GOT3 (cell line): ENCODE measurements at places on chromosomes 3 and 15.

DNA sequence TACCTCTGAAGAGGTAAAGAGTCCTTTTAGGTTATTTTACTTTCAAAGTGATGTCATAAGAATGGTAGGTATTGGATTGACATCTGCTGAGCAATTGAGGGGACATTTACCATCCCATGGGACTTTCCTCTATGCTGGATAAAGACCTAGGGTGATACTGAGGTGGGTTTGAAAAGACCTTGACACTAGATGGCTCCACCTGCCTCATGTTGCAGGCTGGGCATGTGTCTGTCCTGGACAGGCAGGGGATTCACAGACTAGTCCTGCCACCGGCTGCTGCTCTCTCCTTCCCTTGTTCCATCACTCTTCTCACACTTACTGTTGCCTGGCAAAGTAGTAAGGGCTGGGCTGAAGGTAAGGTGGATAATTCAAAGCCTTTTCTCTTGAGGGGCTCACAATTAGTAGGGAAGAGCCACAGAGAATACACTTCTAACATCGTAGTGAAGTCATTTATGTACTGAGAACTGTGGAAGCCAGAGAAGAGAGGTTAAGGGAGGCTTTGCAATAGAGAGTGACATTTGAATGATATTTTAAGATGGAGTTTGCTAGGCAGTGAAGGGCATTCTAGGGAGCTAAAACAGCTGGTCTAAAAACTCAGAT lies 27.7 kb downstream of the TRAK1 start:
- no peak for DNase-seq

DNA sequence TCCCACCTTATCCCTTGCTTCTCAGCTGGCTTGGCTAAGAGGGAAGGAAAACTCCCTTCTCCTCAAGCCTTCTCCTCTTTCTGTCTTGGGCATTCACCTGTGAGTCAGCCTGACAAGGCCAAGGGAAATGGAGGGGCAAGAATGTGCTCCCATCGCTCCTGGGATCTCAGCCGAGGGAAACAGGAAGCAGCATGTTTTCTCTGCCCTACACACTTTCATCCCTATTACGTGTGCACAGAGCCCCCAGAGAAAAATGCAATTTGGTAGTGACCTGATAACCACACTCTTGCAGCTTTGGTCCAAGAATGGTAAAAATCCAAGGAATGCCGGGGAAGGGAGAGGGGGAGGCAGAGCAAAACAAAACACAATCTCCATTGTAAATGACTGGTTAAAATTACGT lies 32.9 kb upstream of the MTMR10 start:
- DNase-seq: no peak

DNA sequence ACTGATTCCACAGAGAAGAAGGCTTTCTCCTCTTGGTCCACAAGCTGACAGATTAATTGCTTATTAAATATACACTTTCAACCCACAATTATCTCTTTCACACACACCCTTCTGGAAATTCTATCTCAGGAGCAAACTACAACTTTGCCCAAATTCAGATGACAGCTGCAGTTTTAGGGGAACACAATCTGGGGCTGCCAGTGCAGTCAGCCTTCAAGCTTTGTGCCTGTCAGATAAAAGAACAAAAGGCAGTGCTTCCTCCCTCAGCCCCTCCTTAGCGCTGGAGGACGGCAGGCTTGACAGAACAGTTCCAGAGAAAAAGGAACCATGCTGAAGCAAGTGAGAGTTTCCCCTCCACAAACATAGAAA lies 99.6 kb downstream of the TMCC1 start:
- DNase-seq: no peak

DNA sequence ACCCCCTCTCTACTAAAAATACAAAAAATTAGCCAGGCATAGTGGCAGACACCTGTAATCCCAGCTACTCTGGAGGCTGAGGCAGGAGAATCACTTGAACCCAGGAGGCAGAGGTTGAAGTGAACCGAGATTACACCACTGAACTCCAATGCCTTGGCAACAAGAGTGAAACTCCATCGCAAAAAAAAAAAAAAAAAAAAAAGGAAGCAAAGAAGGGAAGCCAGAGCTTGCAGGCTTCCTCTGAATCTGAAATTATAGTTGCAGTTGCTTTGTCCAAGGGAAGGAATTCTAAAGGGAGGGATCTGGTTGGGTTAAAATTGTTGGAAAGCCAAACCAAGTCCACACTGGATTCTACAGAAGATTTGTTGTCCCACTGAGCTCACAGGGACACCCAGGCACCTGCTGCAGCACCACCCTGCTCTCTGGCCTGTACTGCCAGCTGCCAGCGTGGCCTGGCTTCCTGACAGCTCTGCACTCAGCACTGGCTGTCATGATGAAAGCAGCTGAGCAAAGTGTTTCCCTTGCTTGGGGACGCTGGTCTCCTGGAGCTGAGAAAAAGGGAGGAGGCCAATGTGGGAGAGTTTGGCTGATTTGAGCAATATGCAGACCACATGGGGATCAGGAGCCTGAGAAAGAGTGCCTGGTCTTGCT lies 88.8 kb upstream of the HES1 start:
- DNase-seq: no peak

DNA sequence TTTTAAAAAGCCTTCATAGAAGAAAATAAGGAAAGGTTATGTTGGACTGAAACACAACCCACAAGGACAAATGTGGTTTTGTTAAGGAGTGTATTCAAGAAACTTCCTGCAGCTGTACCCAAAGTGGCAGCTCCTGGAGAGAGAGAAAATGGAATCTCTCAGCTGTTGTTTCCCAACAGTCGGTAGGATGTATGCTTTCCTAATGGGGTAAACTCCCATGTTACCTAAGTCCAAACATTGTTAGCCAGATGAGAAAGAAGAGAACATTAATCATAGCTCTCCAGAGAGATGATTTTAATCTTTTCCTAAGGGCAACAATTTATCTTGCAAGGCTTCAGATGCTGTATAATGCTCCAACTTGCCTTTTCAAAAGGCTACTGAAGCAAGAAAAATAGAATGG lies 22.6 kb upstream of the TEX9 start:
- no peak for DNase-seq

GRCh38 chr3:195227871-195228270 lies 43.1 kb downstream of the XXYLT1 start:
- no peak for DNase-seq

- DNase-seq: no peak
Measured at GRCh38 chr3:110248666-110249065, 823.0 kb upstream of the NECTIN3 start.

GRCh38 chr3:71759401-71759800 lies 5.7 kb downstream of the GPR27 start:
- no peak for DNase-seq

GRCh38 chr3:114307832-114308231 lies 14.0 kb downstream of the TIGIT start:
- no peak for DNase-seq

- no peak for DNase-seq
Measured at GRCh38 chr3:7195934-7196333, 335.0 kb downstream of the GRM7 start.

- DNase-seq: no peak
Measured at GRCh38 chr3:20478436-20478835, 292.4 kb upstream of the SGO1 start.

GRCh38 chr3:5090197-5090596 lies 31.9 kb upstream of the ARL8B start:
- no peak for DNase-seq

- DNase-seq: no peak
Measured at GRCh38 chr15:40016224-40016865, 22.6 kb downstream of the SRP14 start.

- no peak for DNase-seq
Measured at GRCh38 chr3:79405183-79405582, 362.6 kb downstream of the ROBO1 start.

DNA sequence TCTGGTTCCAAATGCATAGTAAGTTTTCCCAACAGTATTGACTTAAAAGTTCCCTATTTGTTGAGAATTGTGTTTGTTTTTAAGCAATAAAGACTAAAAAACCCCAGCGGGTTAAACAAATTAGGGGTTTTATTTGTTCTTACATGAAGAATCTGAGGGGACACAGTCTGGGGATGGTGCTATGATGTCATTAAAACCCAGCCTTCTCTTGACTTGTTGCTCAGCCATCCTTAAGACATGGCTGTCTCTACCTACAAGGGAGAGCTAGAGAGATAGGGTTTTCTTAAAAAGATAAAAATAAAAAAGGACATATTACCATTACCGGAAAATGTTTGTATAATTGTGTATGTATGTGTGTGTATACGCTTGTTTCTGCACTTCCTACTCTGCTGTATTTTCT lies 11.7 kb upstream of the ARL14 start:
- DNase-seq: no peak

DNA sequence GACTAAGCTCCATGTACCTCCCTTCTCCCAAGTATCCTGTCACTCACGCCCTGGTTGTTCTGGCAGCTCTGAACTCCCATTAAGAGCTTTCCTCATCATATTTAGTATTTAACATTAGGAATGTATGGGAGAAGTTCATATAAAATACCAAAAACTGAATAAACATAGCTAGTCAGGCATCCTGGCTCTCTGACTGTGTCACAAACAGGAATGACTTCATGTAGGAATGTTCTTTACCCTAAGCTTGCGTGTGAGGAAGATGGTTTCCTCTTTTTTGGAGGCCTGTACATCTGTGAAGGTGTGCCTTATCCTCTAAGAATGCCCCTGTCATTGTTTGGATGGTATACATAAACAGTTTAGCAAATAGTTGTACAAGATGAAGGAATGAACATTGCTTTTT lies 38.6 kb downstream of the SEMA6D start:
- no peak for DNase-seq

GRCh38 chr3:129461022-129461421 lies 21.0 kb downstream of the IFT122 start:
- DNase-seq: no peak

GRCh38 chr3:47250309-47251060 lies 32.1 kb downstream of the KIF9 start:
- no peak for DNase-seq

GRCh38 chr3:24060055-24060454 lies 115.0 kb downstream of the NR1D2 start:
- DNase-seq: no peak

- DNase-seq: no peak
Measured at GRCh38 chr3:14552041-14552648, 12.0 kb upstream of the GRIP2 start.

- no peak for DNase-seq
Measured at GRCh38 chr15:70243686-70244540, 146.2 kb upstream of the TLE3 start.

GRCh38 chr15:50053055-50053856 lies 65.8 kb downstream of the ATP8B4 start:
- no peak for DNase-seq

DNA sequence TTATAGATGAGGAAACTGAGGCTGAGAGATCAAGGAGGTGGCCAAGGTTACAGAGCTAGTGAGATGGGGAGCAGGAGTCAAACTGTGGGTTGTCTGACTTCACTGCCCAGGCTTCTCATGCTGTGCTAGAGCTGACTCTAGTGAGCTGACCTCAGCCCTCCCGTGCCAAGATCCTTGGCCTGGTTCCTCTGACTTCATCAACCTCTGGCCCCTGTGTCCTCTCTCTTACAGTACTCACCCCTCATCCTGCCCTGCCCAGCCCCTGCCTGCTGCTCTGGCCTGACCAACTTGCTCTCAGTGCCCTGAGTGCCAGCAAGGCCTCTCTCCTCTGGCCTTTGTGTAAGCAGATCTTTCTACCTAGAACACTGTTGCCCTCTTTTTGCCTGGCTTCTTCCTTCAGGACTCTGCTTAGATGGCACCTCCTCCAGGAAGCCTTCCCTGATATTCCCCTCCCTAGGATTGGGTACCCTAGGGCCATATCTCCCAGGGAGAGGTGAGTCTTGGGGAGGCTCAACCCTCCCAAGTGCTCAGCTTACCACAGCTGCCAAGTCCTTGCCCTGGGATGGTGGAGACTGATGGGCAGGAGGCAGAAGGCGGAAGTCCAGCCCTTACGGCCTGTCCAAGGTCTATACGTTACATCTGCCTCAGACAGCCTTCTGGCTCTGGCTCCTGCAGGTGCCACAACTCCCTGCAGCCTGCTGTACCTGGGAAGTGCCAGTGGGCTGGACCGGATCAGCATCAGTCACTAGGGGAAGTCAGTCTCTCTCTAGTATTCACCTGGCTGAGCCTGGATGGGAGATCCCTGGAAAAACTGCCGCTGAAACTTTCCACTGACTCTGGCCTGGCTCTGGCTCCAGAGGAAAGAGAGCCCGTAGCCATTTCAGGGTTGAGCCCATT lies 36.3 kb upstream of the FAM107A start:
- DNase-seq: no peak

- no peak for DNase-seq
Measured at GRCh38 chr15:71349736-71350526, 234.7 kb downstream of the THSD4 start.

GRCh38 chr15:94026458-94027304 lies 204.7 kb upstream of the MCTP2 start:
- no peak for DNase-seq

DNA sequence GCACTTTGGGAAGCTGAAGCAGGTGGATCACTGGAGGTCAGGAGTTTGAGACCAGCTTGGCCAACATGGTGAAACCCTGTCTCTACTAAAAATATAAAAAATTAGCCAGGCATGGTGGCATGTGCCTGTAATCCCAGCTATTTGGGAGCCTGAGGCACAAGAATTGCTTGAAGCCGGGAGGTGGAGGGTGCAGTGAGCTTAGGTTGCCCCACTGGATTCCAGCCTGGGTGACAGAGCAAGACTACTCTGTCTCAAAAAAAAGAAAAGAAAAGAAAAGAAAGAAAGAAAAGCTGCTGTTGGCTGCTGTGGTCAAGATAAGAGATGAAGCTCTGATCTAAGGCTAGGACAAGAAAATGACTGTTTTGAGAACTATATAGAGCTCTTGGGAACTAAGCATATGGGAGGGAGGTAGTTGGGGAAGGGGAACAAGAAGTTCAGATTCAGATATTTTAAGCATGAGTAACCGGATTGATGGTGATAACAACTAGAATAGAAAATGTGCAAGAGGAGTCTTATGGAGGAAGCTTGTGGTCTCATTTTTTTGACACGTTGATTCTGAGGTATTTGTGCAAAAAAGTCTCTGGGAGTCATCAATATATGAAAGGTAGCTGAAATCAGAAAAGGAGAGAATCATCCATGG lies 25.7 kb downstream of the DNAH12 start:
- no peak for DNase-seq
